ENCODE measurements at places on chromosomes 2 and 18.
A peak's percentile ranks its signal among the peaks of the same experiment; 100 is the strongest.

DNA sequence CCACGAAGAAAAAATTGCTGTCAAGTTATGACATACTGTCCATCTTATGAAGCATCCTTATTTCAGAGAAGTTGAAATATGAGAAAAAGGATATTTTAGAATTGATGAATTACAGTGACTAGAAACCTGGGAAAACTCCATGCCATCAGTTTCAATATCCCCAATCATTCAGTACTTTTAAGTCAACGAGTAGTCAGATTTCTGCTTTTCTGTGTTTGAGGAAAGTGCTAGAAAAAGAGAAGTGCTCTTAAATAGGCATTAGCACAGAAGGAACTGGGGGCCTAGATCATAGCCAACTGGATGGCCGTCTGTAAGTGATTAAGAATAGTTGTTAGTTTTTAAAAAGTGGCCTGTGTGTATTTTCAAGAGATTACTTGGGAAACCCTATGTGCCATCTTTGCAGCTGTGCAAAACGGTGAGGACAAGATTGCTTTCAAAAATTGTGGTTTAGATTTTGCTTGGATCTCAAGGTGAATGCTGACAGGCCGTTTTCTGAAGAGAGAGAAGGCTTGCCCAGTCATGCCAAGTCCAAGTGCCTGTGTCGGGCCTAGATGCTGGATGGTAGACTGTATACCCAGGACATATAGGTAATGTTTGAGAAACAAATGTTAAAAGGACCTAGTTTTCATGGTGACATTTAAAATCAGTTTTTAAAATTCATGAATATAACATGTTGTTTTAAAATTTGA is 5.1 kb downstream of the NEDD4L start:
- DNase-seq = no peak

- peak; percentile 51 for DNase-seq
These were observed 272.9 kb downstream of the CDH20 start for GRCh38 chr18:61606068-61606660.

DNA sequence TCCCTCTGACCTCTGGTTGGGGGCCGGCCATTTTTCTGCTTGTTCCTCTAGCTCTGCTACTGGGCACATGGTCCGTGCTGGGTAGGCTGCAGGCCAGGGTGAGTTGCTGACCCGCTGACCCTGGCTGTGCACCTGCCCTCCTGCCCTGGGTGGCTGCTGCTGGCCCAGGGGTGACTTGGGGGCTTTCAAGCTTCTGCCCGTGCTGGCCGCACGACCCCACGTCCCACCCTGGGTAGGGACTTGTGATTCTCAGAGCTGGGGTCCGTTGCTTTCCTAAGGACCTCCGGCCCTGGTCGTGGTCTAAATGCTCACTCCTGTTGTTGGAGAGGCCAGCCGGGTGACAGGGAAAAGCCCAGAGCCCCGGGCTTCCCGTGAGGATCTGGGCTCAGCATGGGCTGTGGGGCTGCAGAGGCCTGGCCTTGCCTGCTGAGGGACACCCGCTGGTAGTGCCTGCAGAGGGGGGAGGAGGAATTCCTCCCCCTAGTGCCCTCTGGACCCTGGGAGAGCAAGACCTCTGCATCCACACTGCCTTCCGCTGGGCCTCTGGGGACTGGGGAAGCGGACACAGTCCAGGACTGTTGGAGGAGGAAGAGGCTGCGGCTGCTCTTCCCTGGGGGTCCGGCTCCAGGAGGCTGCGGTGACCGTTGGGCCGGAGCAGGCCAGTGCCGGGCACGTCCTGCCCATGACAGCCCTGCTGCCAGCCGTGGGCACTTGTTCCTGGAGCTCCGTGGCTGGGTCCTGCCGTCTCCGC is 6.3 kb upstream of the GAL3ST2 start:
- no peak for DNase-seq

GRCh38 chr2:156065912-156066311 is 266.6 kb downstream of the NR4A2 start:
- DNase-seq = no peak

GRCh38 chr2:127373362-127374083 is 14.3 kb downstream of the MAP3K2 start:
- DNase-seq = no peak

GRCh38 chr2:224025874-224026273 is 13.2 kb downstream of the SERPINE2 start:
- no peak for DNase-seq

GRCh38 chr18:32701313-32701712 is 71.5 kb downstream of the KLHL14 start:
- DNase-seq = no peak

DNA sequence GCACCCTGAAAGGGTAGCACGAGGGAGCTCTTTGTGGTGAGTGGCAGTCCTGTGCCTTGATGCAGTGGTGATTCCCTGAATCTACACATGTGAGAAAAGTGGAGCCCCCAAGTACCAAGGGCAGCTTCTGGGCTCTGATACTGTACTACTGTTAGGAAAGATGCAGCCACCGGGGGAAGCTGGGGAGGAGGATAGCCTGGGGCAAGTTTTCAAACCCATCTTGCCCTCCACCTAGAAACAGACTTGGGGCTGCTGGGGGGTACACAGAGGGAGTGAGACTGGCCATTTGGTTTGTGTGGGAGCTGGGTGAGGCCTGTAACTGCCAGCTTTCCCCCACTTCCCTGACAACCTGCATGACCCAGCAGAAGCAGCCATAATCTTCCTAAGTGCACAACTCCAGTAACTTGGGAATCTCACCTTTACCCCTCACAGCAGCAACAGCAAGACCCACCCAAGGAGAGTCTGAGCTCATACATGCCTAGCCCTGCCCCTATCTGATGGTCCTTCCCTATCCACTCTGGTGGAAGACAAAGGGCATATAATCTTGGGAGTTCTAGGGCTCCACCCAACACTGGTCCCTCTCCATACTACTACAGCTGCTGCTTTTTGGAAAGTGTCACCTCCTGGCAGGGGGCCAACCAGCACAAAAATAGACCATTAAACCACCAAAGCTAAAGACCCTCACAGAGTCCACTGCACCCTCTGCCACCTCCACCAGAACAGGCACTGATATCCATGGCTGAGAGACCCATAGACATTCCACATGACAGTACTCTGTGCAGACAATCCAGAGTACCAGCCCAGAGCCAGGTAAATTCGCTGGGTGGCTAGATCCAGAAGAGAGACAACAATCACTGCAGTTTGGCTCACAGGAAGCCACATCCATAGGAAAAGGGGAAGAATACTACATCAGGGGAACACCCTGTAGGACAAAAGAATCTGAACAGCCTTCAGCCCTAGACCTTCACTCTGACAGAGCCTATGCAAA is 8.2 kb downstream of the MALL start:
- DNase-seq = no peak

DNA sequence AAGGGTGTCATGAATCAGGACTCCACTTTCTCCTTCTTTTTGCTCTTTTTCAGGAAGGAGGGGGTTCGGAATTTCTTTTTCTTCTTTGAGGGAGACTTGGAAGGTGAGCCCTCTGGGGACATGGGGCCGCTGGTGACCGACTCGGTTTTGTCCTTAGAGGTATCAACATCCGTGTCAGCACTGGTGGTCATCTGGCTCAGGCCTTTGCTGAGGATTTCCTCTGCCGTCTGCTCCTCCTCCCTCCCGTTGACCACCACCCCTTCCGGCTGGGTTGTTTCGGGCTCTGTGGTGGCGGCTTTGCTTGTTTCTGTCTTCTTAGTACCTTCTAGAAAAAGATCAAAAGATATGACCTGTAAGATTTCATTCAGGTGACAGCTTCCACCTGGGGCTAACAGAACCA is 104.6 kb downstream of the ADD2 start:
- DNase-seq = no peak

DNA sequence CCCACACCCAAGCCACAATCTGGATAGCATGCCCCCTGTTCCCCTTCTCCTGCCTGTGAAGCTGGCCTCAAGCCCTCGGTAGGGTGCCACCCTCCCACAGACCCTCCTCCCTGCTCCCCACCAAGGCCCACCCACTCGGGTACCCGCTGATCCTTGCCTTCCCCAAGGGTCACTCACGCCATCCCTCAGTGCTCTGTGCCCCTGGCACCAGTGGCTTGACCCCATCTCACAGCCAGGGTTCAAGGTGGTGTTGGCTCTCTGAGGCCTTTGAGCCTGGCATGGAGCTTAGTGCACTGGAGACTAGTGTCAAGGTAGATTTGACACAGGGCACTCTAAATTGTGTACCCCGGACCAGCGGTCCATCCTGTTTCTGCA is 11.9 kb downstream of the ADRA2B start:
- DNase-seq = no peak

GRCh38 chr2:148756292-148756975 is 111.9 kb downstream of the EPC2 start:
- DNase-seq = peak; percentile 65

DNA sequence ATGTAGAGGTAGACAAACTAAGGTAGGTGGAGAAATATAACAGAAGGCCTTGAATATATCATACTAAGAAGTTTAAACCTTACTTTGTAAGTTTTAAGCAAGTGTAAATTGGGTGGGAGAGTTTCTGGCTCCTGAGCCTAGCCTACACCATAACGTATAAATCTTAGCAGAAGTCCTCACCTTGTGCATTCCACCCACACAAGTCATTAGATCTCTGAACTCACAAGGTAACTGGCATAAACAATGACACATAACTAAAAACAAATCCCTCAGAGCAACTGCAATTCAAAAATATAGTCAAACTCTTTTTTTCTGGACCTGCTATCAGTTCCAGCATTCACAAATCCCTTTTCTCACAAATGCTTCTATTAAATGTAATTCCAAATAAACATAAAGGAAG is 9.4 kb downstream of the REV1 start:
- no peak for DNase-seq

DNA sequence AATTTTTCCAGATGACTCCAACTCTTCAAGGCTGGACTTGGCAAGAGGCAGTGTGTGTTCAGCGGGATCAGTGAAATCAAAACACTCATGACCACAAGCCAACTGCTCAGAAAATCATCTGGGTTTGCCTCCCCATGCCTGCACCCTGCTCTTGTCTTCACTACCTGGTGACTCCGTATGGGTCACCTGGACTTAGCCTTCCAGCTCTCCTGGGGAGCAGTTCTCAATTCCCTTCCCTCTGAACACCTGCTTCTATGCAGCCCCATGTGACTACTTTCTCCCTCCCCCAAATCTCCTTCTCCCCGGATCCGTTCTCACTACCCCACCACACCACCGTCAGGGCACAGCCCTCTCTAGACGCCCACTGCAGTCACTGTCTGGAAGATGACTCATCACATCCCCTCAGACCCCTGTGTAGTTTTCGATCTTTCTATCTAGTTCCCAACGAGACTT is 130.2 kb upstream of the ID2 start:
- no peak for DNase-seq

DNA sequence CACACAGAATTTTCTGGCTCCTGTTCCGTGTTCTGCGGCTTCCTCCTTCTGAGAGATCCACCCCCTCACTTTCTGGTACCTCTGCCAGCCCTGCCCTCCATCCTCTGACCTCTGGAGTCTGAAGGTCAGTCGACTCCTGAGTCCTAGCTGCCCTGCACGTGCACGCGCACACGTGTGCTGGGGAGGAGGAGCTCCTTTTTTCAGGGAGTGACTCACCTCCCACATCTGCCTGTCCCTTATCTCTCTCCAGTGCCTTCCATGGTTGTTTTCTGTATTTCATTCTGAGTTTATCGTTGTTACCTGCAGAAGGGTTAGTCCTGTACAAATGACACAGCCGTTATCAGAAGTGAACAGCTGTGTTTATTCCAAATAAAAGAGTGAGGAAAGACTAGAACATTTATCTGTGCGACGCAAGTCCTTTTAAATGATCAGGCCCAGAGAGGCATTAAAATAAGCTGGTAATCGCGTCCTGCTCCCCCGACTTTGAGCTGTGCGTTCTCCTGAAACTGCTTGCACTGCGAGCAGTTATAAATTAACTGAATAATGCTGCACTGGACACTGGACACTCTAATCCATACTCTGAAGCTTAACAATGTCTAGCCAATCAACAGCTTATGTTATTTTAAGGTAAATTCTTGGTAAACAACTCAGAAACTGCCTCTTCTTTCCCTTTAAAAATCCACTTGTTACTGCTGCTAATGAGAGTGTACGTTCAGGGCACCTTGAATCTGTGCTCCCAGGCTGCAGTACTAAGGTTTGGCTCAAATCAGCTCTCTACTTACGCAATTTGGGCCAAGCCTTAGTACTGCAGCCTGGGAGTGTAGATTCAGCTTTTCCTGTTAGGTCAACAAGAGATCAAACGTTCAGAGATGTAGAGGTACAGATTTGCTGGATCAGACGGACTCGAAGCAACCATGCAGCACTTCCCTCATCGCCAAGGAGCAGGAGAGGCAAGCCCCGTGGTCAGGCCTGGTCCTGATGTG is 72.5 kb downstream of the GALR1 start:
- no peak for DNase-seq

GRCh38 chr2:173792741-173793140 is 172.4 kb downstream of the SP3 start:
- DNase-seq = no peak

DNA sequence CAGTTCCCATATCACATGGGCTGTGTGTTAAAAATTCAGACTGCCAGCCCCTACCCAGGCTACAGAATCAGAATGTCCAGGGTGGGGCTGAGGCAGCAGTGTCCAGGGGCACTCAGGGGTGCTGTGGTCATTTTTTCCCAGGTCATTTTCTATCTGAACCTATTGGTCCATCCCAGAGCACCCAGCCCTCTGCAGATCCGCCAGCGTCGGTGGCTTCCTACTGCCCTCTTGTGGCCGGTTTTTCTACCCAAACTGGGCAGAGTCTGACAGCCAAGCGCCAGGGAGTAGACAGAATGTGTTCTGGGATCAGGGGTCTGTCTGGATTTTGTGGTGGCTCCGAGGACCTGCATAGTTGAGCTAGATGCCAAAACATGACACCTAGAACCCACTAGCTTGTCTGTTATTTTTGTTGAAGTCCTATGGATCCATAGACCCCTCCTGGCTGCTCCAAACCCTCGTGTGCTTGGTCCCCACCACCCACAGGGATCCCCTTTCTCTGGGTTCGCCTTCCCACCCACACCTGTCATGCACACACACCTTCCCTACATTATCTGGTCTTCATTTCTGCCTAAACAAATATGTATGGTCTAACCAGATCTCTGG is 34.1 kb upstream of the RMDN2 start:
- peak; percentile 66 for DNase-seq

GRCh38 chr2:159156834-159157233 is 129.7 kb downstream of the WDSUB1 start:
- no peak for DNase-seq

All from astrocyte of the spinal cord (primary cell).